ENCODE measurements at places on chromosomes 13 and 19.

GRCh38 chr19:4025317-4025716, 17.8 kb downstream of the PIAS4 start:
- DNase-seq: no peak

GRCh38 chr19:50266041-50266440, 62.6 kb downstream of the MYH14 start:
- DNase-seq: no peak

DNA sequence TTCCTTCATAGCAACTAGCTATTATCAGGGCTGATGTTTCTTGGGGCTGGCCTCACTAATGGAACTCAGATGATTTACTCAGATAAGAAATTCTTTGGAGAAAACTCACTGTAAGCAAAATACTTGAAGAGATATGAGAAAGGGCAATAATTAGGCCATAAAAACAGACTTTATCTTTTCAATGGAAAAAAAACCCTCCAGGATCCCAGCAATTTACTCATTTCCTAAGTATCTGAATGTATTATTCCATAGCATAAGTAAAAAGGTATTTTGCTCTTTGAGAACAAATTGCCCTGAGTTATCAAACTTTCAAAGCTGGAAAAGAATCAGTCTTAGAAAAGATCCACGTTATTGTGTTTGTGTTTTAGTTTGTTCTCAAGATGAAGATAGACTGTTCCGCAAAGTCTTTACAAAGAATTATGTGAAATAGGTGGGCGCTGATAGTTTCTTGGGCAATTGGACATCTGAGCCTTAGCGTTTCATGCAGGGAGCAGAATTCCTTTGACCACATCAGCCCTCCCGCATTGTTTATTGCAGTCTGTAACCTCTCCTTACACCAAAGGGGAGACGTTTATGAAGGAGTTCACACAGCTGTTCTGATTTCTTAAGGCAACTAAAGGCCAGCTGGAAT, 29.1 kb upstream of the CSNK1A1L start:
- no peak for DNase-seq

DNA sequence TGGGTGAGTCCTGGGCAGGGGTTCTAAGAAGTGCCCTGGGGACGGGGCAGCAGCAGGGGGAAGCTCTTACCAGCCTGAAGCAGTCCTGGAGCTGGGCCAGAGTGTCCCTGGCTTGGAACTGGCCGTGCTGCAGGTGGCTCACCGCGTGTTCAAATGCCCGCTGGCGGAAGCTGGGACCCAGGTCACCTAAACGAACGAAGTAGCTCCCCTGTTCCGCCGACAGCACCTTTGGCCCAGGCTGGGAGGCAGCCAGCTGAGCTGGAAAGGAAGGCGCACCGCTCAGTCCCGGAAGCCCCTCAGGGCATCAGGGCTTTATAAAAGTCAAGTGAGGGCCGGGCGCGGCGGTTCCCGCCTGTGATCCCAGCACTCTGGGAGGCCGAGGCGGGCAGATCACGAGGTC, 9.6 kb downstream of the PLIN4 start:
- DNase-seq: no peak

DNA sequence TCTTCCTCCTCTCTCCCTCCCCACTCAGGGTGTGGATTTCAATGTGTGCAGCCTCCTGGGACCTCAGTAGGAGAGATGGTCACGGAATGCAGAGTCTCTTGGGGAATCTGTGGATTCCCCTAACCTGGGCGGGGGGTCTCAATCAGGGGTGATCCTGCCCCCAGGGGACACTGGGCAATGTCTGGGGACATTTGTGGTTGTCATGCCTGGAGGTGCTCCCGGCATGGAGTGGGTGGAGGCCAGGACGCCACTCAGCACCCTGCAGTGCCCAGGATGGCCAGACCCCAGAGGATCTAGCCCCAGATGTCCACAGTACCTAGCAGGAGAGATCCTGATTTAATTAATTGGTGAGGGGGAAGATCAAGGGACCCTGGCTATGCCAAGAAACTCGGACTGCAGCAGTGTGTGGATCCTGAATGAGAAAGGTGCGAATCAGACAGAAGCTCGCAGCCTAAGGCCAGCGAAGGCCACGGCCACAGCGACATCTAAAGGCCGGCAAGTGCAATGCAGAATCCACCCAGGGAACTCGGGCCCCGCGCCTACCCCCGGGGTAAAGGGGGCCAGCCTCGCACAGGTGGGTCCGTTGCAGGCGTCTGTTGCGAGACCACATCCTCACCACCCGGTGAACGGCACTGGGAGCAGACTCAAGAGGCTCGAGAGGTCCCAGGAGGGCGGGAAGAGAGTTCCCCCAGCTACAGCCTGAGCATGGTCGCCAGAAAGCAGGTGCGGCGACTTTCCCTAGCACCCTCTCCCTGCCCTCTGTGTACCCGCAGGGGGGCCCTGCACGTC, 88.8 kb downstream of the GNG7 start:
- no peak for DNase-seq

GRCh38 chr19:7467009-7467989, 21.5 kb downstream of the PEX11G start:
- no peak for DNase-seq

DNA sequence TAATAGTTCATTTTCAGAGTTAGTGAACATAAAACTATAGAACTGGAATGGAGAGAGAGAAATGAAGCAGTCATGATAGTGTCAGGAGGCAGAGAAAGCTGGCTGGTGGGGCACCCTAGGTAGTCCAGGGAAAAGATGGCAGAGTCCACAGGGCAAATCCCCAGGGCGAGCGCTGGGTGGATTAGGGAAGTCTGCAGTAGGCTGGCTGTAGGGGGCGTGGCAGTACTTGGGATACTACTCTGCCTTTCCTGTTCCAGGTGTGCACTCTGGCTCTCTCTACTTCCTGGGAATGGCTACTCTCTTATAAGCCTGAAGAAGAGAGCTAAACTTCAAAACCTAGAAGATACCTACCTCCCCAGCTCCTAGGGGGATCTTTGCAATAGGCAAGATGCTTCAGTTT, 232.9 kb upstream of the SLC10A2 start:
- DNase-seq: no peak

- DNase-seq: no peak
Observed at GRCh38 chr13:66098931-66099628, 1131.1 kb downstream of the PCDH9 start.

- no peak for DNase-seq
Observed at GRCh38 chr19:38395381-38396114, 7.1 kb downstream of the SPRED3 start.
